Right atrium auricular region (tissue), 2 donors: ENCODE measurements at places on chromosomes 16 and 17. TPM values are rescaled to one million over a fixed set of nuclear protein-coding genes. Genes with fewer than 3 reads are reported as not detected.
A peak's percentile ranks its signal among the peaks of the same experiment; 100 is the strongest.

Gene PLD2
- 5.5 TPM for total RNA-seq

Gene GCGR
- not detected for total RNA-seq

Gene RAP1GAP2
- 22.4 TPM for total RNA-seq

Gene OR1D5
- total RNA-seq, result not detected

Gene HOXB8
- not detected for total RNA-seq

- H3K4me1 ChIP-seq, result no peaks in the 10 kb centered on the region
- no peaks in the 10 kb centered on the region for H3K36me3 ChIP-seq
- no peak overlapping the region for H3K4me3 ChIP-seq
- no peak for DNase-seq
Measured at GRCh38 chr16:1428511-1428910, 2.4 kb upstream of the PERCC1 start.

GRCh38 chr16:17571499-17572093 is 100.8 kb upstream of the XYLT1 start:
- H3K36me3 ChIP-seq, result no peaks in the 10 kb centered on the region
- H3K4me3 ChIP-seq, result no peak overlapping the region
- no peaks in the 10 kb centered on the region for H3K27me3 ChIP-seq
- DNase-seq, result no peak

DNA sequence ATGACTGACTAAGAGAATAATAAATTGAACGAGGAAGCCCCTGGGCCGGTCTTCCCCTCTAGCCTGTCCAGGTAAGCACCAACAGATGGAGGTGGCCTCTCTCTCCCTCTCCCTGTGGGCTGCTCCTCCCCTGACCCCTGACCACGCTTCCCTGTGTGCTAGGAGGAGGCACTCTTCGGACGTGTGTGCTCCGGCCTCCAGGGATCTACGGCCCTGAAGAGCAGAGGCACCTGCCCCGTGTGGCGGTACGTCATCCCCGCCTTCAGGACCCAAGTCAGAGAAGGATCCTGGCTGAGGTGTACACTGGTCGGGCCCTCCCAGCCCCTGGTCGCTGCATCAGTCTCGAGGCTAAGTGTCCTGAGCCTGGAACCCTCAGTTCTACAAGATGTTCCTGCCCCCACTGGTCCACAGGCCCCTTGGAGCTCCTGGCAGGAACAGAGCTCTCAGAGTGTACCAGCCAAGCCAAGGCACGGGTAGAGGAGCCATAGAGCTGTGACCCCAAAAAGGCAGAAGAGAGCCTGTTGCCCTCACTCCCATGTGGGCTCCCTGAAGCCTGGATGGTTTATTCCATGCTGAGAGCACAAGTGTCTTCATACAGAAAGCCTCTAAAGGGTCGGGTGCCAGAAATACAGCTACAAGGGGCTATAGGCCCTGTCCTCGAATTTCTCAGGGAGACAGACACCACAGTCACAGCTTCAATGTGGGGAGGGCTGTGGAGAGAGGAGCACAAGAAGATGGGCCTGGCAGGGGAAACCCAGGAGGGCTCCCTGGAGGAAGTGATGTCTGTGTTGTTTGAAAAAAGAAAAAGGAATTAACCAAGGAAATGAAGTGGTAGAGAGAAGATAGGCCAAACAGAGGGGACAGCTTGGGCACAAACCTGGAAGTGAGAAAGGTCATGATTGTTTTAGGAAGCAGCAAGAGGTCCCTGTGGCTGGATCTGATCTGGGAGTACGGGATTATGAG is 15.9 kb downstream of the SDR42E2 start:
- no peaks in the 10 kb centered on the region for H3K27me3 ChIP-seq
- no peak for DNase-seq
- no peak overlapping the region for H3K4me3 ChIP-seq
- H3K27ac ChIP-seq, result no peak overlapping the region
- H3K4me1 ChIP-seq, result no peaks in the 10 kb centered on the region

GRCh38 chr17:17812211-17813054 is 24.4 kb downstream of the SREBF1 start:
- H3K27ac ChIP-seq, result peak overlapping the region; percentile 49
- H3K4me3 ChIP-seq, result no peak overlapping the region
- peak; percentile 83 for DNase-seq
- H3K27me3 ChIP-seq, result no peaks in the 10 kb centered on the region

DNA sequence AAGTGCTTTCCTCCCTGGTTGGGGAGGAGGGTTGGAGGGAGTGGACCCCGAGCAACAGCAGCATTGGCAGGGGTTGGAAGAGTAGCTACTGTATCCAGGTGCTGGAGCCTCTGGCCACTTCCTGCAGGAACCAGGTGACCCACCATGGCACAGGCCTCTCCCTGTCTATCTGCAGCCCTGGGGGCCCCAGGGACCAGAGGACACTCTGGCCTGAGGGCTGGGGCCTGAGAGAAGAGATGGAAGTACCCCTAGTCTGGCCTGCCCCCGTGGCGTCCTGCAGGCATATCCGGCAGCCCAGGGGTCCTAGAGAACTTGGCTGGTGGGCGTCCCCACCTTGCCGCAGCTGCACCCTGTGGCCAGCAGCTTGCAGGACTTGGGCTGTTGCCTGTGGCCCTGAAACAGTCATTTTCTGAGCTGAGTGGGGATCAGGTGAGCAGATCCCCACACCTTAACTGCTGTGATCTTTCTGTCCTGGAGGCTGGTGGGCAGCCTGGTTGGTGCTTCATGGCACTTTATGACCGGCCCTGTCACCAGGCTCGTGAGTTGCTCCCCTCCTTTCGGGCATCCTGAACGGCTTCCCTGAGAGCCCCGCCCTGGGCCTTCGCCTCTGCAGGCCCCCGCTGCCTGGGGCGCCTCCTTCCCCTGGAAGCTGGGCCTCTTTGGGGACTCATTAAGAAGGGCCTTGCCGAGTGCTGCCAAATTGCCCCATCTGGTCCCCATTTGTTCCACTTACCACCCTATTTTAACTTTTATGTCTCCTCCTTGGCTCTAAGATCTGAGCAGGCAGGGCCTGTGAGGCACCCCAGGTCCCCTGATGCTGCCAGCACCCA is 298.6 kb downstream of the SEC14L1 start:
- no peaks in the 10 kb centered on the region for H3K27me3 ChIP-seq
- no peak overlapping the region for H3K4me3 ChIP-seq
- H3K27ac ChIP-seq, result peak overlapping the region; percentile 3

- no peaks in the 10 kb centered on the region for H3K27me3 ChIP-seq
- H3K4me3 ChIP-seq, result no peak overlapping the region
Measured at GRCh38 chr17:37523715-37524219, 34.1 kb downstream of the DUSP14 start.

DNA sequence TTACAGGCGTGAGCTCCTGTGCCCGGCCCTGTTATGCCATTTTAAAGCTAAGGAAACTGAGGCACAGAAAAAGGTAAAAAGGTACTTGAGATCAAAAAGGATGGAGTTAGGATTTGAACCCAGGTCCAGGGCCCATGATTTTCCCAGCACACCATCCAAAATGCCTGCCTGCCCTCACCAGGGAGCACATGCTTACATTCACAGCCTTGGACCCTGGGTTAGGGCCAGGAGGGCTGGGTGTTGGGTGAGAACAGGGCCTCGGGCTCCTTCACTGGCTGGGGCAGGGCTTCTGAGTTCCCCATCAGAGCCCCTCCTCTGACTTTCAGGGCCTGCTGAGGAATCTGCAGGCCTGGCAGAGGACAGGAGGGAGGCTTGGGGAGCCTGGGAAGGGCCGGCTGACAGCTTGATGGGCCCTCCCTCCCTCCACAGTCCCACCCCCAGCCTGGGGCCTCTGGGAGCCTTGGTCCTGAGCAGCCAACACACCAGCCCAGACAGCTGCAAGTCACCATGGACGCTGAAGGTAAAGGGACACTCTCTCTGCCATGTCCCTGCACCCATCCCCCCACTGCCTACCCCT is at the start of gene QPRT:
TSS of gene QPRT (plus strand) at position 490 of the 577 bp plus-strand sequence. CDS start at position 508, 18 bp downstream.
- DNase-seq, result no peak
- H3K4me3 ChIP-seq, result peak within 1 kb of the TSS; percentile 22
- no peaks in the 10 kb centered on the region for H3K4me1 ChIP-seq
- no peaks in the 10 kb centered on the region for H3K27me3 ChIP-seq

DNA sequence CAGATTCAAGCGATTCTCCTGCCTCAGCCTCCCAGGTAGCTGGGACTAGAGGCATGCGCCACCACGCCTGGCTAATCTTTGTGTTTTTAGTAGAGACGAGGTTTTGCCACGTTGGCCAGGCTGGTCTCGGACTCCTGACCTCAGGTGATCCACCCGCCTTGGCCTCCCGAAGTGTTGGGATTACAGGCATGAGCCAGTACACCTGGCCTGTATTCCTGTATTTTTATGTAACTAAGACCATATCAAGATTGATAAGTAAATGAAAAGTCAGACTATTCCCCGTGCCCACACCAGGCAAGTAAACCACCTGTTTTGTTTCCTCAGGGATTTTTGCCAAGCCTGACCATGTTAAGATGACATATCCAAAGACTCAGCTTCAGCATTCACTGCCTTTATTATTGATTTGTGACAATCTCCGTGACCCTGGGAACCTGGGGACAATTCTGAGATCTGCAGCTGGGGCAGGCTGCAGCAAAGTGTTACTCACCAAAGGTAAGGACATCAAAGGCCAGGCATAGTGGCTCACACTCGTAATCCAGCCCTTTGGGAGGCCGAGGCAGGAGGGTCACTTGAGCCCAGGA is 5.6 kb downstream of the MRM3 start:
- peaks cover 36% of the 10 kb centered on the region for H3K36me3 ChIP-seq
- H3K4me3 ChIP-seq, result no peak overlapping the region
- no peak for DNase-seq
- H3K27me3 ChIP-seq, result no peaks in the 10 kb centered on the region

DNA sequence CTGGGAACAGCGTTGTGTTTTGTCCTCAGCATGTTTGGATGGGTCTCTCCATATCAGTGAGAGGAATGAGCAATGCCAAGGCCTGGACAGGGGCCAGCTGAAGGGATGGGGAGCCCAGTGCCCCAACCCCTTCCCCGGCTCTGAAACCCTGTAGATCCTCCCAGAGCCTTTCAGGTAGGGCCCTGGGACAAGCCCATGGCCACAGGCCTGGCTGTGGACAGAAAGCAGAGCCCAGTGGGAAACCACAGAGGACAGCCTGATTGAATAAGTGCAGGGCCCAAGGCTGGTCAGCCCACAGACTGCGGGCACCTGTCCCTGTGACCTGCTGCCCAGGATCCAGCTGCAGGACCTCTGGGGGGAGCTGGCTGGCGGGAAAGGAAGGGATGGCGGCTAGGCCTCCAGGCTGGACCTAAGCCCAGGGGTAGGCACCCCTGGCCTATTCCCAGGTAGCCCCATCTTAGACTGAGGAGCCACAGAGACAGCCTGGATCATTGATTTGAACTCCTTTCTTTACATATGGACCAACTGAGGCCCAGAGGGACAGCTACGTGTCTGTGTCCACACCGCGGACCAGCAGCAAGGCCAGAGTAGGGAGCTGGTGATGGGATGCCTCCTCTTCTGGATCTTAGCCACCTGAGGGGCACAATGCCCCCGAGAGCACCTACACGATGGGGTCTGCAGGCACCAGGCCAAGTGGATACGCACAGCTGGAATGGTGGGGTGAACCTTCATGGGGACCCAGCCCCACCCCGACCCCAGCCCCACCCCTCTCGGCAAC is 1.3 kb downstream of the CCDC102A start:
- no peaks in the 10 kb centered on the region for H3K36me3 ChIP-seq
- peak overlapping the region; percentile 88 for H3K4me3 ChIP-seq
- H3K4me1 ChIP-seq, result no peaks in the 10 kb centered on the region
- H3K27ac ChIP-seq, result peak overlapping the region; percentile 91
- no peaks in the 10 kb centered on the region for H3K27me3 ChIP-seq
- no peak for DNase-seq

DNA sequence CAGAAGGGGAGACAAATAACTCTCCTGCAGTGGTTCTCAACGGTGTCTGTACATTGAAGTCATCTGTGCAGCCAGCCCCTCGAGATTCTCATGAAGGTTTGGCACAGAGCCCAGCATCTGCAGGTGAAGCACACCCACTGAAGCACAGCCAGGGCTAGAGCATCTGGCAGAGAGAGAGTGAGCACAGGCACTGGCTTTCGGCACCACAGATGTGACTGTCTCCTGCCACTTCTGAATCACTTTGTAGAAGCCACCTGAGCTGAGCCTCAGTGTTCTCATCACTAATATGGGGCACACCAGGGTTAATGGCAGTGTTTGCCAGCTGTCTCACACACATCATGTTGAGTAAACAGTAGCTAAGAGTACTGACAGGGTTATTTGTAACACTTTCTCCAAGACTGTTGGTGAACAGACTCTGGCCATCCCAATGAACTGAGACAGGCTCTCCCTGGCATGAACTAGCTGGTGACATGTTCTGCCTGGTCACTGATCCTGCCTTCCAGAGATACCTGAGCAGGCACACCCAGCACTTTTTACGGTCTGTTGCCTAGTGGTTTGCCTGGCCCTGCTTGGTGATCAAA is 10.9 kb downstream of the HSPB9 start:
- peak overlapping the region; percentile 70 for H3K27ac ChIP-seq
- peaks cover 19% of the 10 kb centered on the region for H3K36me3 ChIP-seq
- H3K4me1 ChIP-seq, result peaks cover 95% of the 10 kb centered on the region
- no peak overlapping the region for H3K4me3 ChIP-seq

- H3K27ac ChIP-seq, result no peak overlapping the region
- no peaks in the 10 kb centered on the region for H3K36me3 ChIP-seq
- H3K27me3 ChIP-seq, result no peaks in the 10 kb centered on the region
- DNase-seq, result no peak
- peaks cover 11% of the 10 kb centered on the region for H3K4me1 ChIP-seq
Measured at GRCh38 chr17:54899721-54900456, 763 bp upstream of the TOM1L1 start.

- no peaks in the 10 kb centered on the region for H3K27me3 ChIP-seq
- peaks cover 7% of the 10 kb centered on the region for H3K4me1 ChIP-seq
- H3K36me3 ChIP-seq, result no peaks in the 10 kb centered on the region
Measured at GRCh38 chr17:67452681-67453554, 75.8 kb downstream of the PITPNC1 start.

DNA sequence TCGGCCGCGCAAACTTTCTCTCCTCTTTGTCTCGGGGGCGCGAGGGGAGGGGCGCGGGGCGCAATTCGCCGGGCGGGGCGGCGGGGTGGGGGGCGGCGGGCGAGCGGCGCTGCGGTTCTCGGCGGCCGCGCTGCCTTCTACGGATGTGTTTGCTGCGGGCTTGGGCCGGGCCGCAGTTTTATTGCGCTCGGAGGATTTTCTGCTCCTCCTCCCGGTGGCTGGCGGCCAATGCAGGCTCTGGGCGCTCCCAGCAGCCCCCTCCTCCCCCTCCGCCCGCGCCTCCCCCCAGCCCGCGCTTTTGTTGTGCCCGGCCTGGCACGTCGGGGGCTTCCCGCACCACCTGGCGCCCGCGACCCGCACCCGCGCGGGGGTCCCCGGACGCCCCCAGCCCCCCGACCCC is at the start of gene TIMP2:
TSS of gene TIMP2 (minus strand) at position 154 of the 400 bp plus-strand sequence. CDS start 299 bp downstream, outside the sequence.
- peak within 1 kb of the TSS; percentile 96 for H3K27ac ChIP-seq
- H3K4me3 ChIP-seq, result peak within 1 kb of the TSS; percentile 81
- H3K36me3 ChIP-seq, result no peaks in the 10 kb centered on the region
- DNase-seq, result peak; percentile 89
- H3K4me1 ChIP-seq, result peaks cover 59% of the 10 kb centered on the region
- H3K27me3 ChIP-seq, result no peaks in the 10 kb centered on the region

DNA sequence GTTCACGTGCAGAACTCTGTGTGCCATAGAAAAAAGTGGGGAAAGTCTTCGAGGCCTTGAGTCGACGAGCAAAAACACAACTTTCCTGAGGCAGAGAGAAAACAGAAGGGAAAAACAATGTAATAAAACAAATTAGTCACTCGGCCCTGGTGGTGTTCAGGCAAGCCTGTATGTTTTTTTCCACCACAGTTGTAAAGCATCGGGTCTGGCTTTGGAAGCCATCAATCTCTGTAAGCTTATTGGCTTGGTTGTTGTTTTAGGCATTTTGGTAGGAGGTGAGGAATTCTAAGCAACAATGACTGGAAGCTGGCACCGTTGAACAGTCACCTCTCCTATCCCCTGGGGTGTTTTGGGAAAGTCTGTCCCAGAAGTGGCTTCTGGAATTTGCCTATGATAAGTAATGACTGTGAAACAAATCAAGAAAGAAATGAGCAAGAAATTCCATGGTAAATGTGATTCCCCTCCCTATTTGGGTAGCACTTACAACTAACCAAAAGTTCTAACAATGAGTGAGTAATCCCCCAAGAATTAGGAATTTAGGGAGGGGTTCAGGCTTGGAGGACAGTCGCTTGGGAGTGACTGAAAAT is 2.8 kb downstream of the CDH13 start:
- H3K27ac ChIP-seq, result peak overlapping the region; percentile 88
- peaks cover 75% of the 10 kb centered on the region for H3K4me1 ChIP-seq
- DNase-seq, result no peak
- H3K27me3 ChIP-seq, result no peaks in the 10 kb centered on the region
